ENCODE measurements at places on chromosomes 12 and 14.

DNA sequence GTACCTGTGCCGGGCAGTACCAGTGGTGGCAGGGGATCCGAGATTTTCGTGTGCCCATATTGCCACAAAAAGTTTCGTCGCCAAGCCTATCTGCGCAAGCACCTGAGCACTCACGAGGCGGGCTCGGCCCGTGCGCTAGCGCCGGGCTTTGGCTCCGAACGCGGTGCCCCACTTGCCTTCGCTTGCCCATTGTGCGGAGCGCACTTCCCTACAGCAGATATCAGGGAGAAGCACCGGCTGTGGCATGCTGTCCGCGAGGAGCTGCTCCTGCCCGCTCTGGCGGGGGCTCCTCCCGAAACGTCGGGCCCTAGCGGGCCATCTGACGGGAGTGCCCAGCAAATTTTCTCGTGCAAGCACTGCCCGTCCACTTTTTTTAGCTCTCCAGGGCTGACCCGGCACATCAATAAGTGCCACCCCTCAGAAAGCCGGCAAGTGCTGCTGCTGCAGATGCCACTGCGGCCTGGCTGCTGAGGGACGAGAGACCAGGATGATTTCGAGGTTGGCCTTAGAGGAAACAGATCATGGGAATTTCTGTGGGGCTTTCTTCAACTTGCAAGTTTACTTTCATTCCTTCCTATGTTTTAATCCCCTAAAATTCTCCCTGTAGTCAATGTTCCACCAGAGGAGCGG is 1.6 kb downstream of the INSM2 start:
- DNase-seq, result no peak

DNA sequence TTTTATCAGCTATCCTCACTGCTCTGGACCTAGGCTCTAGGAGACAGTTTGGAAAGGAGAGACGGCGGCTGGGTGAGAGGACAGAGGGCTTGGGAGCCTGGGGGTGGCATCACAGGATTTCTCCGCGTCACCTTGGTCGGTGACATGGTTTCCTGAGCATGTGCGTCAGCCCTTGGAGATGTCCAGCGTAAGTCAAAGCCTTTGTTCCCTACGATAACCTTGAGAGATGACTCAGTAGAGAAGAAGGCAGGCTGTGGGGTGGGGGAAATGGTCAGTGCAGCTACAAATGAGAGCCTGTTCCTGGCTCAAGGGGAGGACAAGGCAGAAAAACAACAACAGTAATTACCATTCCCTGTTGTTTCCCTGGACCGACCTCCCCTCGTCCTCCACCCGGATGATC is 90.2 kb upstream of the TBX3 start:
- no peak for DNase-seq

GRCh38 chr12:27821259-27821973 is 41.4 kb upstream of the MANSC4 start:
- no peak for DNase-seq

DNA sequence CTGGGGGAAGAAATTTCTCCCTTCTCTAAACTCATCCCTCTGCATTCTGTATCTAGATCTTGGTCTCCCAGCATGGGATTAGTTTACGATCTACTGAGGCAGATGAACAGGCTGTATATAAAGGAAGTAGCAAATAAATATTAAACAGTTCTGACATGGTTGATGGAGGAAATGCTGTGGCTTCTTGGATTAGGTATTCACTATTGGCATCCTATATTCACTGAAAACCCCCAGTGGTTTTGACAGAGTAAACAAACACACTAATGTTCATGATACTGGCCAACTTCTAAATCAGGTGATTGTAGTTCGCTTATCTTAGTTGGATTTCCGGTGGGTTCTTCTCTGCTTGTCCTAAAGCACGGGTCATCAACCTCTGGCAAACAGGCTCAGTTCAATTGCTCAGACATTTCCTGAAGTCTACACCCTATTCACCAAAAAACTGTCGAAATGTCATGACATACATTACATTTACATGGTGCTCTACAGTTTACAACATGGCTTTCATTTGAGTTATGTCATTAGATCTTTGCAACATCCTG is 433.9 kb downstream of the EGLN3 start:
- no peak for DNase-seq

GRCh38 chr12:19316425-19316824 is 122.9 kb upstream of the AEBP2 start:
- no peak for DNase-seq

- DNase-seq, result no peak
These were observed 97.6 kb downstream of the TGFB3 start for GRCh38 chr14:75884198-75884611.

- peak; percentile 94 for DNase-seq
These were observed at the start of gene HEBP1 for GRCh38 chr12:12999959-13000615. TSS of gene HEBP1 (minus strand) at chr12:13000265. CDS start at chr12:13000114, 151 bp downstream.

DNA sequence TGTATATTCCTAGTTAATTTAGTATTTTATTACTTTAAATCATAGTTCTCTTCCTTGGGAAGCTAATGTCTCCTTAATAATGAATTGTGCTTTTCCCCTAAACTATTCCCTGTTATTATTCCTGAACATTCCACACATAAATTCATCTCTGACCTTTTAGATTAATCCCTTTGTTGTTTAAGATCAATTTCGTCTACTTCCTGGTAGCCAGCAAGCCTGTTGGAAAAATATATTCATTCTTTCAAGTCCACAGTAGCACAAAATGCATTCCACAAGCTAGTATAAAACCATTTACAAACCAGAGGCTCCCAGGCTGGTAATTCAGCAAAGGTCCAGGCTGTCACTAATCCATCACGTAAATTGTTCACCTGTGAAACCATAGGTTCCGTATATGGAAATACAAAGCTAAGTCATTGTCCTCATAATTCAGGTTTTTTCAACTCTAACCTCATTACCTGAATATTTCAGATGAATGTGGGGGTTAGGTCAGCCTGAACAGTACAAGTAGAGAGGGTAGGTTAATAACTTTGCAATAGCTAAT is 232.7 kb downstream of the SEC23A start:
- DNase-seq, result no peak

DNA sequence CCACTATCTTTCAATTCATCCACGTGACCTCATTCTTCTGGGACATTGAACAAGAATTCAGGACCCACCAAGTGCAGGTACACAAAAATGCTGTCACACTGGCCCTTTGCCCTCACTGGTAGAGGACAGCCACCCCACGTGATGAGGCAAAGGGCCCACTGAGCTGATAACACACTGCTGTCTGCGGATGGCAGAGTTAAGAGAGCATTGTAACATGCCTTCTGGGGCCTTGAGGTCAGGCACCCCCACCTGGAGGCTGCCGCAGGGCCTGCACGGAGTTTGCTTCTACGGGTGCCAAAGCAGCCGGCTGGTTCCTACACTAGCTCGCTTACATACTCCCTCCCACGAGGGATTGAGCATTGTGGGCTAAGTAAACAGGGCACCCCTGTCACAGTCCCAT is 101.0 kb downstream of the LRIG3 start:
- no peak for DNase-seq

GRCh38 chr14:68331991-68332390 is 460.9 kb downstream of the ZFP36L1 start:
- no peak for DNase-seq

DNA sequence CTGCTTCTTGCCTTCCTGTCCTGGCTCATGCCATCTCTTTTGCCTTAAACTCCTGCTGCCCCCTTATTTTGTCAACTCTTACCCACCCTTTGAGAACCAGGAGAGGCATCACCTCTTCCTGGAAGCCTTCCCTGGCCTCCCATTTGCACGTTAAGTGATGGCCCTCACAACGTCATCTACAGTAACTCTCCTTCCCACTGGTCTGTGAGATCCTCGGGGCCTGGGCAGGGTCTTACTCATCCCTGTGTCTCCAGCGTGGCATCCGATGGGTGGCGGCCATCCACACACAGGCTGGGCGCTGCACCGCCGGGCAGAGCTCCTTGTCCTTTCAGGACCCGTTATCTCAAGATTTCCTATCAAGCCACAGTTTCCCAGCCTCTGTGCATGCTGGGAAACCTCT is 16.8 kb upstream of the CACNA2D4 start:
- DNase-seq, result no peak

Data from stimulated activated CD8-positive, alpha-beta memory T cell treated with anti-CD3 and anti-CD28 coated beads, Interleukin-2, amount 100 ng/mL, for 1 hour (primary cell).